ENCODE measurements at places on chromosomes 4 and X. TPM values are rescaled to one million over a fixed set of nuclear protein-coding genes. Genes with fewer than 3 reads are reported as not detected.

The PNCK gene
- 0.48 TPM for total RNA-seq

- no peak for DNase-seq
Measured at GRCh38 chr4:112075129-112075753, 70.0 kb upstream of the FAM241A start.

GRCh38 chrX:15988661-15989603 is 134.3 kb upstream of the AP1S2 start:
- H3K4me3 ChIP-seq: no peak overlapping the region
- no peaks in the 10 kb centered on the region for H3K36me3 ChIP-seq
- H3K27ac ChIP-seq: peak overlapping the region; percentile 19
- peaks cover 22% of the 10 kb centered on the region for H3K27me3 ChIP-seq

GRCh38 chrX:131577999-131578734 is 34.3 kb downstream of the OR13H1 start:
- no peak for DNase-seq
- no peak overlapping the region for H3K4me3 ChIP-seq
- H3K4me1 ChIP-seq: no peaks in the 10 kb centered on the region
- H3K27ac ChIP-seq: no peak overlapping the region
- H3K36me3 ChIP-seq: no peaks in the 10 kb centered on the region
- H3K27me3 ChIP-seq: no peaks in the 10 kb centered on the region
